GM19239 (cell line): ENCODE measurements at places on chromosomes 6 and 20.

DNA sequence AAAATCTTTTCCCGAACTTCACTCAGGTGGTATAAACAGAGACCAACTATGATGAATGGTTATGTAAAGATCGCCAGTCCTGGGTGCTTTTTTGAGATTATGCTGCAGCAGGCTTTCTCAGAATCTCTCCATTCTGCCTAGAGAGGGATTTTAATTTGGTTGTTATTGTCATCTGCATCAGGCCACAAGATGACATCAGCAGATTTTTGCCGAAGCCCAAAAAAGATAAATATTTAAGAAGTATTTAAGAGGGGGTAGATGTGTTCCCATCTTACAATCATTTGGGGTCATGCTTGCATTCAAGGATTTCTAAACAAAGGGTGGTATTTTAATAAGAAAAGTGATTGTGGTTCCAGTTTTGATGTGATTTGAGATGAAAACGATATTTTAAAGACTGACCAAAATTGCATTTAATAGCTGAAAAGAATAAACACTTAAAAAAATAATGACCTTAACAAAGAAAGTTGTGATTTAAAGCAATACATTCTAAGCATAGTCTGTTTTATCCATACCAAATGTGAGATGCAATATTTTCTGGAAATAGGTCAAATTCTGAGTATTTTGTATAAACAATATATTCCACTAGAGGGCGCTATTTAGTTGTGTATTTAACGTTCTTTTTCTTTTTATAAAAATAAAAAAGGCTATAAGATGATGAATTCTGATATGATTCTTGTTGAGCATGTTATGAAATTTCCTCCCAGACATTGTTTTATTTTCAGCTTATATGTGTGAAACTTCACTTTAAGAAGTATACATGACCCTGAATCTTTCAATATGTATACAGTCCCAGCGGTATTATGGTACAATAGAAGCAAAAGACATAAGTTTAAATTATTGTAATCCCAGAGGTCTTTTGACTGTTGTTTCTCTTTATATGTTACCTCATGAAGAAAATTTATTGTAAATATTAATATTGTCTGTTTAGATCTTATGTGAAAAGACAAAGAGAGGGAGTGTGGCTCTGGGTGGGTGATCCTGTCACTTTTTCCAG, 51.0 kb upstream of the ZFP64 start:
- DNase-seq: no peak

- no peak for DNase-seq
Observed at GRCh38 chr20:14568701-14569100, 231.3 kb upstream of the FLRT3 start.

DNA sequence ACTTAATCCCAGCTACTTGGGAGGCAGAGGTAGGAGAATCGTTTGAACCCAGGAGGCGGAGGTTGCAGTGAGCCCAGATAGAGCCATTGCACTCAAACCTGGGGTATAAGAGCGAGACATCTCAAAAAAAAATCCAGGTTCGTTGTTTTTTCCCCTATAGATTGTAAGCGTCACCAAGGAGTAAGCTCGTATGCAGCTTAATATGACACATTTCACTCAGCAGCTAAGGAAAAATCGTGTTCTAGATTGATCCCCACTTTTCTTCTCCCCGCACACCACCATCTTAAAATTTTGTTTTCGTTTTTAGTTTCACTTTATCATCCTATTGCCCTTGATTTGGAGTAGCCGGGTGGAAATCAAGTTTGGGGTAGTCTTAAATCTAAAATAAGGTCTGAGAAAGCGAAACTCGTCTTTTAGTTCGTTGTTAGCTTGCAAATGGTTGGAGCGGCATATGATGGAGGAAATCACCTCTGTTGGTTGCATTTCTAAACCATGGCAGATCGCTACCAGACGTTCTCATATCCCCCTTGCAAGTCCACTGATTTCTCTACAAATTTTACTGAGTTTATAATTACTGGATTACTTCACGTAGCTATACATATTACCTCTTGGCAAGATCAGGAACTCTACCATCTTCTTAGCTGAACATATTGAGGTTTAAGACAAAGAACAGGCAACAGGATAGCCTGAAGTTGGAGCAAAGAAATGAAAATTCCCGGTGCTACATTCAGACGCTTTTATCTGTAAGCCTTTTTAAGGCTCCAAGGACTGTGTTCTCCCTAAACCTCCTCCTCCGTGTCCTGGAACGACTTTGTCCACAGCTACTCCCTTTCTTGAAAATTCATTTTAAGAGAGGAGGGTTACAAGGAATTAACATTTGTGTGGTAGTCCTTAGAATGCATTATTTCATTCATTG, 91.1 kb upstream of the BTN3A2 start:
- DNase-seq: no peak

GRCh38 chr20:43238266-43238665, 48.6 kb upstream of the PTPRT start:
- DNase-seq: no peak

DNA sequence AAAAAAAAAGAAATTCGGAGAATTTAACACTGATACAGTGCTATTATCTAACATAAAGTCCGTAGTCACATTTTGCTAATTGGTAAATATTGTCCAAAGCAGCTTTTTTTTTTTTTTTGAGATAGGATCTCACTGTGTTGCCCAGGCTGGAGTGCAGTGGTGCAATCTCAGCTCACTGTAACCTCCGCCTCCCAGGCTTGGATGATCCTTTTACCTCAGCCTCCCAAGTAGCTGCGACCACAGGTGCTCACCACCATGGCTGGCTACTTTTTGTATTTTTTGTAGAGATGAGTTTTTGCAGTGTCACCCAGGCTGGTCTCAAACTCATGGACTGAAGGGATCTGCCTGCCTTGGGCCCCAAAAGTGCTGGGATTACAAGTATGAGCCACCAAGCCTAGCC, 15.9 kb downstream of the MTO1 start:
- no peak for DNase-seq

- DNase-seq: no peak
Observed at GRCh38 chr6:38216451-38216850, 396.9 kb downstream of the ZFAND3 start.

- DNase-seq: no peak
Observed at GRCh38 chr6:169589293-169589692, 112.5 kb downstream of the WDR27 start.

GRCh38 chr6:163291622-163292021, 122.9 kb upstream of the QKI start:
- DNase-seq: no peak

DNA sequence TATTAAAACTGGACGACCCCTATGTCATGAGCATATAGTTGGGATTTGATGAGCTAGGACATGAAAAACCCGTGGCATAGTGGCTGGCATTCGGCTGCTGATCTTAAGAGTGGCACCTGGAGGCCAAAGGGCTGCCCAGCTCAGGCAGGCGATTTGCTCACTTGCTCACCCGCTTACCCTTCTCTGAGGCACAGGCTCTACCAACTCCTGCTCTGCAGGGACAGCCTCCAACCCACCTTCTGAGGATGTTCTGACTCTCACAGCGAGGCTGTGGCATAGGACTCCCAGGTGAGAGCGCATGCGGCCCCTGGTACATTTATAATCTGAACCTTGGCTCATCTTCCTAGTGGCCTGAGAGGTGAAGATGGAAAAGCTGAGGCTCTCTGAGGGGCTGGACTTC, 995 bp downstream of the RSPO4 start:
- no peak for DNase-seq

DNA sequence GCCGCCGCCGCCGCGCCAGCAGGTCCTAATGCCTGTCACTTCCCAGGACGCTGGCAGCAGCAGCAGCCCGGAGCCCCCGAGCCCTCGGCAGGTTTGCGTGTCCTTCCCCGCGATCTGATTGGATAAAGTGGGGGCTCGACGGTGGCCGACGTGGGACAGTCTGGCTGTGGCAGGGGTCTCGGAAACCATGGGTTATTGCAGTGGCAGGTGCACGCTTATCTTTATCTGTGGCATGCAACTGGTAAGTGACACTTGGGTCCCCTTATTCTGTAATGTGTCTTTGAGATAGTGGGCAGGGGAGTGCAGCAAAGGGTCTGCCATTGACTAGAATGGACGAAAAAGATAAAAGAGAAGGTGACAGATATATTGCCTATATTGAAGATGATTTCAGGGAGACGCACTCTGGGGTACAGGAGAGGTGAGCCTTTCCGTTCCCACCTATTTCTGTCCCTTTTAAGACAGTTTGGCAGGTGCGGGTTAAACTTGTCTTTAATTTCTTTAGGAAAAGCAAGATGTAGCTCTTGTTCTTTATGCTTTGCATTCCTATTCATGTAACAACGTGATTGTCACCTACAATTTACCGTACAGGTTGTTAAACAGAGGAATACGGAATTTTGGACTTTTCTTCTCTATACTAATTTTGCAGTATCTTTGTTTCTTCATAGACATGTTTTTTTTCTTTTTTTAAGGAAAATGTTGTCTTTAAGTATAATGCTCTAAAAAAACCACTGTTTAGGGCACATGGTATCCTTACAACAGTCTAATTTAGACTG, 535 bp downstream of the NKAIN2 start:
- peak; percentile 5 for DNase-seq

GRCh38 chr6:56947924-56948323, 7.0 kb upstream of the BEND6 start:
- DNase-seq: no peak

GRCh38 chr20:22797103-22797502, 212.7 kb upstream of the FOXA2 start:
- DNase-seq: no peak

DNA sequence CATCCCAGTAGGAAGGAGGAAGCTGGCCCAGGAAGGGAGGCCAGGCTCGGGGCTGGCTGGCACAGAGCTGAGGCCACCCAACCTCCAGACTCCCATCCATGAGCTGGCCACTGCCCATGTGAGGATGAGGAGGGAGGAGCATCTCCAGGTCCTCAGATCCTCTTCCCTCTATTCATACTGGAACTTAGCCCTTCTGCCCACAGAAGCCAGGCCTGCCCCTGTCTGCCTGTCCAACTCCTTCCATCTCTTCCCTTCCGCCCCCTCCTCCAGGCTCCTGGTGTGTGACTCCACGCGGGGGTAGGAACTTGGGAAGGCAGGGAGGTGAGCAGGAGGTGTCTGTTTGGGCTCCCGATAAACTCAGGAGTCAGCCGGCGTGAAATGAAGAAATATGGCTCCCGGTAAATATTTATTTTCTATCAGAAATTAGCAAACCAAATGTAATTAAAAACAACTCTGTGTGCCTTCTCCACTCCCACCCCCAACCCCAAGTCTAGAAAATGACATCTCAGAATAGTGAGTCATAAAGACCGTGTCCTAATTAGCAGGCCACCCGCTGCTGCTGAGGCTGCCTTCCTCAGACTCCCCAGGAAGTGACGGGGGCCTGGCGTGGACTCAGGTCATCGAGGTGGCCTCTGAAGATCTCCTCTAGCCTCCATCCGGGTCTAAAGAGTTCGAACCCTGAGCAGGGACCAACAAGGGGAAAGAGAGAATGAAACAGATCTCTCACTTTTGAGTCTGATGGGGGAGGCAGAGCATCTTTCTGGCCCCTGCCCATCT, 81.9 kb downstream of the MDGA1 start:
- DNase-seq: no peak

DNA sequence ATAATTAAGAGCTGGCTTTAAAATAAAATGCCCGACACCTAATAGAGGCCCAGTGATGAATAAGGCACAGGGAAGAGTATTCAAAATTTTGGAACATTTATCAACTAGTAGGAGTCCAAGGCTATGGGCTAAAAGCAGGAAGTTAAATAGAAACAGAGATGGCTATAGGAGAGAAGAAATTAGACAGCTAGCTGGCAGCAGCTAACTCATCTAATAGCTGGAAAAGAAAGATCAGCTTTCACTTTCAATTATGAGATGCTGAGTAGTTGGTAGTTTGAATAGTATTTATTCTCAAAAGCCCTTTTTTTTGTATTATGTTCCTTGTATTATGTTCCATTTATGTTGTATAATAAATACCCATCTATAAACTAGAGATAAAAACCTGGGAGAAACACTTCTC, 215.7 kb downstream of the SLC35F1 start:
- no peak for DNase-seq

DNA sequence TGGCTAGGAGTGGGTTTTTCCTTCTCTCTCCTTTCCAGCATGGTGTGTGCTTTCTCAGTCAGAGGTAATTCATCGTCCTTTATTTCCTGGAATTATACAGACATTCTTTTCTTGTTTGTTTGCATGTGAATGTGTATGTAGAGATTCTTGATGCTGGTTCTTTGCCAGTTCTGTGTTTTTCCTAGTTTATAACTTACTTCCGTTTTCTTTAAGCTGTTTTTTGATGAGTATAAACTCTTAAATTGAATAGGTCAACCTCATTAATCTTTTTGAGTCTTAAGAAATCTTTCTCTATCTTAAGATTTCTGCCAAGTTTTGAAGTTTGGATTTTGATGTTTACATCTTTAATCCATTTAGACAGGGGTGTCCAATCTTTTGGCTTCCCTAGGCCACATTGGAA, 38.7 kb downstream of the IGF2R start:
- no peak for DNase-seq

DNA sequence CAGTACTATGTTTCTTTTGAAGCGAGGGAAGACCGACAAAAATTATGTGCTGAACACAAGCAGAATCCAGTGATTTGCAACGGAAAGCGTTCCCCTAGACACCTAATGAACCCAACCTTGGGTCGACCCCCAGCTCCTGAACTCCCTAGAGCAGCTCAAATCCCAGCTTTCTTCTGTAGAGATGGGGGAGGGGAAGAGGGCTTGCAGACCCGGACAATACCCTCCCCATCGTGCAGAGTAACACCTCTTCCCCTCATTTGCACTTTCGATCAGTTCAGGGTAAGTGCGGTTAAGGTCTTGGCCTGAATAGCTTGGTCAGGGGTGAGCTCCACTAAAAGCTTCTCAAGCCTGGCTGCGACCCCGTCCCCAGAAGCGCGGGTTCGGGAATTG, 404 bp downstream of the CEP162 start:
- DNase-seq: no peak
